Pancreas (tissue), 10 donors: ENCODE measurements at places on chromosomes 7 and 10. TPM values are rescaled to one million over a fixed set of nuclear protein-coding genes. Genes with fewer than 3 reads are reported as not detected.

Gene VGF
- total RNA-seq, result 7.9 TPM

Gene GPR22
- total RNA-seq, result not detected

Gene CYP26A1
- total RNA-seq, result not detected

Gene ELMO1
- total RNA-seq, result 3.1 TPM

Gene EPO
- 4.2 TPM for total RNA-seq

Gene TRPV5
- total RNA-seq, result not detected

Gene NXPH1
- total RNA-seq, result not detected

Gene AKR1C4
- not detected for total RNA-seq

Gene GIMAP1
- 1.5 TPM for total RNA-seq

DNA sequence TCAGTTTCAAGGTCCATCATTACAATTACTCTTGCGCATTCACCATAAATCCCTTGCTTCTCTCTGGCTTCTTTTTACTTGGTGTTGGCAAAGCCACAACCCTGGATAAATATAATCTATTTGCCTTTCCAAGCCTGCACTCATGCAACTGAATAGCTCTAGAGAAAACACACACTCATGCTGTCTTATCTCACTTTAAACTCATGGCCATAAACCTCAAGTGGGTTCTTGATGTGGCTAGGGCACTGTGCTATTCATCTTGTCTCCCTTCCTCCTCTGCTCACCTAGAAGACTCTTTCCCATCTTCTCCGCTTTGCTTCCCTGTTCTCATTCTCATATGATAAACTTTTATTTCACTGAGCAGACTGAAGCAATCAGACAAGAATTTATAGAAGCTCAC, 165.4 kb upstream of the MTPN start:
- no peak for DNase-seq

DNA sequence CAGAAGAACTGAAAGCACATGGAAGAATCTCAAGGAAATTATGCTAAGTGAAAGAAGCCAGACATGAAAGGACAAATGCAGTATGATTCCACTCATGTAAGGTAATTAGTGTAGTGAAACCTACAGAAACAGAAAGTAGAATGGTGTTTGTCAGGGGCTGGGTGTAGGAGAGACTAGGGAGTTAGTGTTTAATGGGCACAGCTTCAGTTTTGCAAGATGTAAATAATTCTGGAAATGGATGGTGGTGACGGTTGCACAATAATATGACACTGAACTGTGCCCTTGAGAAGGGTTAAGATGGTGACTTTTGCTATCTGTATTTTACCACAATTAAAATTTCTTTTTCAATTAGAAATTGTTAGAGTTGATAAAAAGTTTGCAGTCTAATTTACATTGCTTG, 157.3 kb upstream of the ADCY1 start:
- no peak for DNase-seq

- peak; percentile 44 for DNase-seq
These were observed 259.2 kb downstream of the MAD1L1 start for GRCh38 chr7:1973321-1974251.

- no peak for DNase-seq
These were observed 156.9 kb upstream of the SH2B2 start for GRCh38 chr7:102129636-102130370.

- DNase-seq, result no peak
These were observed 60.0 kb downstream of the WAC start for GRCh38 chr10:28592953-28593352.

DNA sequence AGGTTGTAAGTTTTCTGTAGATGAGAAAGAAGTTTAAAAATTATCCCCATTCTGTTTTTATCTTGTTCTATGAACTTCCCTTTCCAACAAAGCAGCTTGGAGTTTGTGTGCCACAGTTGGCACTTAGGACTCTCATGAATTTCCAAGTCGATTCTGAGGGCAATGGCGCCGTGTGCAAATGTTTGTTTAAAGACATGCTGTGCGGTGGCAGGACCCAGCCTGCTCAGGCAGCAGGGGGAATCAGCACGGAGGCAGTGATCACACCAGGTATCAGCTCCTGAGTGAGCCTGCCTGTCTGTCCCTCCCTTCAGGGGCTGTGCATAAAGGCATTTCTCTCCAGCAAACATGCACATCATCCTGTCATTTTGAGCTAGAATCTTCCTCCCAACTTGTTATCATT, 109.8 kb upstream of the WDR11 start:
- DNase-seq, result no peak

DNA sequence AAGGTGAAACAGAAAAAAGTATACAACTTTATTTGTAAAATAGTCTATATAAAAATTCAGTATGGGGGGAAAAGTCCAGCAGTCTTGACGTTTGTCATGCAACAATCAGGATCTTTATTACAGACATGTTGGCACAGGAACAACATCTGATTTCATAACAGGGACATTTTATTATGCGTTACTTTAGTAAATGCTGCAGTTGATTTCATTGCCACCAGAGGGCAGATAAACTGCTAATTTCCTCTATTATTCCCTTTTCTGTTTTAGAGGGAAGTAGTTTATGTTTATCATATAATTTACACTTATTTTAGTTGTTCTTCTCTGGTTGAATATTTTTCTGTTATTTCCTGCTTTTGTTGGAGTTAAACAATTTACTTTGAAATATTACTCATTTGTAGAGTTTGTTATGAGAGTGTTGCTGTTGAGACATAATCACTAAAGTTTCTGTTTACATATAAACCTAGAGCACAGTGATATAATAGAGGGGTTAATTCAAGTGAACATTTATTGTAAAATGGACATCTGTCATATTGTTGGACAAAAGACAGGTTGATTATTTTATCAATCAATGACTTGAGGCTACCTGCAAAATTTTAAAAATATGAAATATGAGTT, 3.3 kb downstream of the PLXDC2 start:
- no peak for DNase-seq

DNA sequence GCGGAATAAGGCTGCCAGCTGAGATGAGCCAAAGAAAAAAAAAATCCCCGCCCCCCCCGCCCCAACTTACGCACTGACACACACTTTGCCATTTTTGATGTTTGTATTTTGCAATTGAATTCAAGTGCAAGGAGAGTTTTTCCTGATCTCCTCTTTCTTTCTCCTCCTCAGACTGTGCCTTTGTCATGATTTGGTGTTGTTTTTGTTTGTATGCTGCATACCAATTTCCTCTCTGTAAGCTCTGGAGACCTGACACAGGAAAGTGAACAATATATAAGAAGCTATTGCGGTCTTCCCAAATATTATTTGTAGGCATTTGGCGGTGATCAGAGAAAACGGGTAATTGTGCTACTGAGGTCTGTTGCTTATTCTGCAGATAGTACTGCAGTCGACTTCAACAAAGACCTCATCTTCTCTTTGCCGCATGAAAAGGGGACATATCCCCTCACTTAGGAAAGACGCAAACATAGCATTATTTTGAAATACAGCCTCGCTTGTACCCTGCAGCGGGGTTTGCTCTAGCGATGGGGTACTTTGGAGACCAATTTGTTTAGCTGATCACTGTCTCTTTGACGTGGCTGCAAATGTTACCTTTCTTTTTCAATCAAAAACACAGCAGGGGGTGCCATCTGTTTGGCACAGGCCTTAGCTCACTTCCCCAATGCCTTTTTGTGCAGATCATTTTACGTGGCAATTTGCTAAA, 206.6 kb downstream of the SKAP2 start:
- no peak for DNase-seq

DNA sequence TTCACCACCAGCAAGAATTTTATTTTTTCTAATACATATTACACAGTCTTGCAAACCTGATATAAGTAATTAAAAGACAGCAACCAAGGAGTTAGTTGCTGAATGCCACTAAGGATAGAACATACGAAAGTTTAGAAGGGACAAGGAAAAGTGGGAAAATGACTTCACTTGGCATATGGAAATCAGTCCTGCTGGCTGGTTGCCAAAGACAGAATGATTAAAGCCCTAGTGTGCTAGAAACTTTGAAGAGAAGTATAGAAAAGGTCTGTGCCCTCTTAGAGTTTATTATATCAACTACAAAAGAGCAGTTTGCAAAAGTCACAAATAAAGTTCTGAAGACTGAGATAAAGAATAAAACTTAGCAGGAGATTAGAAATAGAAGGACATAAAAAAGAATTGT, 5.8 kb upstream of the YAE1 start:
- no peak for DNase-seq

DNA sequence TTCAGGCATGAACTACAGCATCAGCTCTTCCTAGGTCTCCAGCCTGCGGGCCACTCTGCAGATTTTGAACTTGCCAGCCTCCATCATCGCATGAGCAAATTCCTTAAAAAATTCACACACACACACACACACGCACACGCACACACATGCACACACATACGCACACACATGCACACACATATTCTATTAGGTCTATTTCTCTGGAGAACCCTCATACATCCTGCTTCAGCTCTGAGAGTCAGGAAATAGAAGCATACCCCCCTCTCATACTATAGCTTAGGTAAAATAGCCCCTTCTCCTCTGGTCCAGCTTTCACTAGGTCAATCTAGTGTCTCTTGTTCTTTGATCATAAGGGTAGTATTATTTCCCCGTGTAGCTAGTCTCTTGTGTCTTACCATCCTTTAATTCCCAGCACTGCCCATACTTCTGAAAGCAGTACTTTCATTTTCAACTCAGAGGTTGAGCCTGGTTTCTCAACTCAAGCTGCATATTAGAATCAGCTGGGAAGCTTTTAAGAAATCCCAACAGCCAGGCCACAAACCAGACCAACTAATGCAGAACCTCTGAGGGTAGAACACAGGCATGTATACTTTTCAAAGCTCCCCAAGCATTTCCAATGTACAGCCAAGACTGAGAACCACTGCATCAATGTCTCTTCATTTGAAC, 30.9 kb upstream of the ITGB8 start:
- DNase-seq, result no peak

GRCh38 chr7:139259142-139259541, 28.1 kb downstream of the UBN2 start:
- no peak for DNase-seq

GRCh38 chr7:130356876-130357611, 12.4 kb downstream of the CPA5 start:
- DNase-seq, result no peak

DNA sequence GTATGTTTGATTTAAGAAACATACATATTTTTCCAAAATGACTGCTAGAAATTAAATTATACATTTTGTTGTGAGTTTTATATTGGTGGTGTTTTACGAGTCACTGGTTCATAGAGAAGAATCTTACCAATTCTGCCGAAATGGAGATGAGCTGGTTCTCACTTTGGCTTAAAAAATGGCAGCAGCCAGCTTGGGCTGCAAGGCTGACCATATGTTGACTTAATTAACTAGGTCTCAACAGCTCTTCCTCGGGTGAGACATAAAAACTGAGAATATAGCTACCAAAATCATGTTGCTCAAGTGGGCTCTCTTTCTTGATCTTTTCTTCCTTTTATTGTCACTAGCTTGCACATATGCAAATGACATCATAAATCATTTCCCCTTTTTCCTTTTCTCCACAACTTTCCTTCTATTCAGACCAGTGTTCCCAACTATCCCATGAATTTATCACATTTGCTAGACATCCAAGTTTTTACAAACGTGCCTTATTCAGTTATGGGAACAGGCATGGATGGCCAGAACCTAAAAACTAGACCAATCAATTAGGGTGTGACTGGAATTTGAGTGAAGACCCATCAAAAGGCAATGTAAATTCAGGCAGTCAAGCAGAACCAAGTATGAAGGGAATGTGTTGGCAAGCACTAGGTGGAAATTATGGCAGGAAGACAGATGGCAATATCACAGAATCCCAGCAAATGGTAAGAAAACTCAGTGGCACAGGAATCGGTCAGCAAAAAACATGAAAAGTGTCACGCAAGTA, 6.4 kb upstream of the TSPAN12 start:
- DNase-seq, result no peak

GRCh38 chr10:50334273-50334672, 83.0 kb upstream of the ASAH2 start:
- DNase-seq, result no peak

GRCh38 chr10:128069351-128070051, 56.7 kb downstream of the MKI67 start:
- DNase-seq, result peak; percentile 72

DNA sequence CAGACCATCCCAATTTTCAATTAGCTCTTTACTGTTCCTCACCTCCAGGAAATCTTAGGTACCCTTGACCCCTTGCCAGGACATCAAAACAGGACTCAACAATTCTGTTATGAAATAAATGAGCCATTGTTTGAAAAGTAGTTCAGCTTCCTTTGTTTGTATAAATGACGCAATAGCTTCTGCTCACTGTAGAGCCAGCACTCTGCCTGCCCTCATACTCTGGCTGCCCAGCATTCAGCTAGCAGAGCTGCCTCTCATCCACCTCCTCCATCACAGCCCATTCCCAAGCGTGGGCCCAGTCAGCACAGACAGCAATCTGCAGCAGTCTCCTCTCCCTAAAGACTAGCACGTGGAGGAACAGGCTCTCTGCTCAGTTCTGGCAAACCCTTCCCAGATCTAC, 478.6 kb downstream of the GRID1 start:
- no peak for DNase-seq

DNA sequence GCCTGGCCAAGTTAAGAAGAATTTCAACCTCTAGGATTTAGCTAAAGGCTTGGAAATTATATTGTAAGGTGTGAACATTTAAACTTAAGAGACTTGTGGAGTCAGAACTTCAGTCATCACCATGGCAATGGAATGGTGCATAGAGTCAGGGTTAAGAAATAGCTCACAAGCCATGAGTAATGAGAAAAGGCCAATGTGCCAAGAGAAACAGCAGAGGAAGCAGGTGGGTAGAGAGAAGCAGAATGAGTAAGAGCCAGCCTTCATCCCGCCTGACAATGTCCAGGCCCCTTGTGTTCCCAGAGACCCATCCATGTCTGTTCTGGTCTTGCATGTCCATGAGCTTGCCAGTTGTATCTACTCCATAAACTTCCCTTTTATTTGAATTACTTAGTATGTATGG, 62.6 kb upstream of the TBX20 start:
- no peak for DNase-seq

- DNase-seq, result no peak
These were observed 6.8 kb downstream of the ARL5B start for GRCh38 chr10:18665815-18666558.

DNA sequence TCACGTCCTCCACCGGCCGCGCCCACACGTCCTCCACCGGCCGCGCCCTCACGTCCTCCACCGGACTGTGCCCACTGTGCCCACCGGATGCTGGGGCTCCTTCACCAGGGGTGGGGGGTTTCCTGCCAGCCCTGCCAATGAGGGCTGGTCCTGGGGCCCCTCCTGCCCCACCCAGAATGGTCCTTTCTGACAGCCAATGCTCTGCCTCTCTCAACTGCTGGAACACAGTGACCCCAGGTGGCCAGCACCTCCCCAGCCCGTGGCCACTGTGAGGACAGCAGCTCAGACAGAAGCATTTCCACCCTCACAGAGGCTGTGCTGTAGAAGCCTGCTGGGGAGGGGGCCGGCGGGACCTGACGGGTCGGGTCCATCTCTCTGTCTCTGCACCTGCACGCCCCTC, 90.1 kb upstream of the DNAAF5 start:
- no peak for DNase-seq

GRCh38 chr7:78041423-78041822, 242.8 kb downstream of the PHTF2 start:
- DNase-seq, result no peak

DNA sequence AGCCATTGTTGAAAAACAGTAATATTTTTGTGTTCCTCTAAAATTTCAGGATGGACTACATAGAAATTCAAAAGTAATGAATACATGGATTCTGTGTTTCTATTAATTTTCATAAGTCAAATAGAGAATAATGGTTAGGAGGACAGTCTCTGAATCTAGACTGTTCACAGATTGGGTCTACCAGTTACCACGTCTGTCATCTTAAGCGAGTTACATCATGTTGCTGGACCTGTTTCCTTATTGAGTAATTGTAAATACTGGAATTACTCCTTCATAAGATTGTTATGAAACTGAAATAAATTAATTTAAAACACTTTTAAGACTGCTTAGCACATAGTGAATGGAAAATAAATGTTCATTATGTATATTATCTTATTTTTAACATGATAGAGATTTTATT, 172.3 kb downstream of the KCND2 start:
- no peak for DNase-seq
